ENCODE measurements at places on chromosomes 3 and 15.

DNA sequence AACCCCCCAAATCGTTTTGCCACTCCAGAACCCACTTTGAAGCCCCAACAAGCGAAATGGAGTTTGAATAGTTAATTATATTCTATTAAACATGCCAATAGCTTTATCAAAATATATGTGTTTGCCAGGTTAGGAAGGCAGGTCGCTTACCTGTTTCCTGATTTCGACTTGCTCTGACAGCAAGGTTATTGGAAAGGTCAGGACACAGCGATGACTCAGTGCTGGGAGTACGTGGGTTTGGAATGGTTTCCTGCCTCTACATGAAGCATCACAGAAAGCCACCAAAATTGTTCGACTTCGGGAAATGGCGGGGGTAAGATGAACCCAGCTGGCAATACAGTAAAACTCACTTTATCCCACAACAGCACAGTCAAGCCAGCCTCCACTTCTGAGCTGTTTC is 135.6 kb upstream of the ABI3BP start:
- H3K4me3 ChIP-seq, result no peak overlapping the region
- H3K27ac ChIP-seq, result no peak overlapping the region
- H3K27me3 ChIP-seq, result no peaks in the 10 kb centered on the region
- H3K36me3 ChIP-seq, result no peaks in the 10 kb centered on the region
- H3K4me1 ChIP-seq, result no peaks in the 10 kb centered on the region
- DNase-seq, result peak; percentile 5

- no peak for DNase-seq
- no peaks in the 10 kb centered on the region for H3K27me3 ChIP-seq
- H3K4me3 ChIP-seq, result no peak overlapping the region
Measured at GRCh38 chr3:13762906-13763305, 117.0 kb downstream of the WNT7A start.

- H3K4me3 ChIP-seq, result no peak overlapping the region
- no peak overlapping the region for H3K27ac ChIP-seq
- no peaks in the 10 kb centered on the region for H3K4me1 ChIP-seq
- no peaks in the 10 kb centered on the region for H3K36me3 ChIP-seq
- no peaks in the 10 kb centered on the region for H3K27me3 ChIP-seq
Measured at GRCh38 chr3:181868576-181869082, 156.9 kb downstream of the SOX2 start.

DNA sequence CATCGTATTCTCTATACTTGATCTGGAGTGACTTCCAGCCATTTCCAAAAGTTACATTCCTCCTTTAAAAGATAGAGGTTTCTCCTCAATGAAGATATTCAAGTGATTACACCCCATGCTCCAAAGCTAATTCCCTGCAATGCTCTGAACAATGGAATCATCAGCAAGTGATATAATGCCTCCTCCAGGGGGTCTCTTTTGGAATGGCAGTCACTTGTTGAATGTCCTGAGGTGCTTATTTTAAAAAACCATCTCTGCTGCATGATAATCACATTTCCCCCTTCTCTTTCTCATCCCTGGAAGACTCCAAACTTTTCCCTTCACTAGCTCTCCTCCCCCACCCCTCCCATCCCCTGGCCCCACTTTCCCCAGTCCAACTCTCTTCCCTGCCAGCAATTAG is 2.6 kb downstream of the LHFPL4 start:
- no peaks in the 10 kb centered on the region for H3K36me3 ChIP-seq
- H3K27ac ChIP-seq, result no peak overlapping the region
- H3K4me3 ChIP-seq, result no peak overlapping the region
- DNase-seq, result no peak

- no peak for DNase-seq
- no peak overlapping the region for H3K4me3 ChIP-seq
- no peaks in the 10 kb centered on the region for H3K4me1 ChIP-seq
- no peak overlapping the region for H3K27ac ChIP-seq
- no peaks in the 10 kb centered on the region for H3K27me3 ChIP-seq
- H3K36me3 ChIP-seq, result no peaks in the 10 kb centered on the region
Measured at GRCh38 chr15:55422089-55422488, 13.8 kb downstream of the PIERCE2 start.

DNA sequence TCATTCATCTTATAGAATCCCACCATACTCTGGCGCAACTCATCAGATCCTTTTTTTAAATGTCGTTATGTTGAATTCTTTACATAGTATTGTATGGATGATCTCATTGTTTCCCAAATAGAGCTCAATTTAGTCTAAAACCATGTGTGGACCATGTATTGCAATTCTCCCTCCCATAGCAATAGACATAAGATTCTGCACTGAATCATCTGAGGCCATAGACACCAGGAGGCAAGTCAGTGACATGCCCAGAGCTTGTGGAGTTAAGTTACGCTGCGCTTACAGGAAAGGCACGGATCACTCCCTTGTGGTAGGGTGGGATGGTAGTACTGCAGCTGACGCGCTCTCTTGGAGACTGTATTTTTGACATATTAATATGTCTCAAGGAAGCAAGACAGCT is 211.0 kb downstream of the GABRB3 start:
- H3K27me3 ChIP-seq, result no peaks in the 10 kb centered on the region
- H3K36me3 ChIP-seq, result no peaks in the 10 kb centered on the region
- no peak for DNase-seq
- H3K27ac ChIP-seq, result no peak overlapping the region
- H3K4me1 ChIP-seq, result no peaks in the 10 kb centered on the region

DNA sequence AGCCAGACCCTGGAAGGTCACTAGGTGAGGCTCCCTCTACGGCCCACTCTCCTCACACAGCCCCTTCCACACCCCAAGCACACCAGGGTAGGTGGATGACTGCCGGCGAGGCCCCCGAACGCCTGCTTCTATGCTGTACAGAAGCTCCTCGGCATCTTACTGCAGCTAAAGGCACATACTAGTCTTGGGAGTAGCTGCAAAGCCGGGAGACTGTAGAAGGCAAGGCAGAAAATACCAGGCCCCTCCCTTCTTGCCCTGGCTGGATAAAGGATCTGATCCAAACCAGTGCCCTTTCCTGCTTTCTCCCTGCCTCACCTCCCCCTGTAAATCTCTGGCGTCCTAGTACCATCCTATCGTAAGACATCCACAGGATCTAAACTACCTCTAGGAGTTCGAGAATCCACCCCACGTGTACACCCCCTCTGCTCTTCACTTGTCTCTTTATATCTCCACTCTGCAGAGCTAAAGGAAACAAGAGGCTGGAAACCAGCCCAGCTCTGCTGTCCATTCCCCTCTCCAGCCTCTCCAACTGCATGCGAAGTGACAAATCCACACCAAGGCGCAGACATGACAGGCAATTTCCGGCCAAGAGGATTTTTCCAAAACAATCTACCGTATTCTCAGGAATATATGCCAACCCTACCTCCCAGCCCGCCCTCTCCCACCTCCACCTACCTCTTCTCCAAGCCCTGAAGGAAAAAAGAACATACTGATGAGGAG is 11.8 kb downstream of the TNK2 start:
- H3K27ac ChIP-seq, result peak overlapping the region; percentile 84
- no peaks in the 10 kb centered on the region for H3K27me3 ChIP-seq
- H3K4me1 ChIP-seq, result peaks cover 55% of the 10 kb centered on the region

DNA sequence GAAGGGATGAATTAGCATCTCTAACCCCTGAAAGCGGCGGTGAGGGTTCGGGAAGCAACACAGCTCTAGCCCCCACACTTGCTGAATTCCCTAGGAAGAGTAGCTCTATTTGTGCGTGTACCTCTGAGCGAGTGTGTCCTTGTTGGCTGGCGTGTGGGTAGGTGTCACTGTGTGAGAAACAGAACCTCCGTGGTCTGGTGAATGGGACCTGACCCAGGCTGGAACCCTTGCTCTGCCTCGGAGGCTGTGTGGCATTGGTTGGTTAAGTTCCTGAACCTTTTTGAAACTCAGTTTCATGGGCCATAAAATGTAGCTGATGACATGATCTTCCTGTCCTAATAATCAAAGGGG is 414 bp upstream of the TMEM115 start:
- peak overlapping the region; percentile 90 for H3K4me3 ChIP-seq
- no peak overlapping the region for H3K27ac ChIP-seq
- peaks cover 30% of the 10 kb centered on the region for H3K36me3 ChIP-seq
- H3K27me3 ChIP-seq, result no peaks in the 10 kb centered on the region

DNA sequence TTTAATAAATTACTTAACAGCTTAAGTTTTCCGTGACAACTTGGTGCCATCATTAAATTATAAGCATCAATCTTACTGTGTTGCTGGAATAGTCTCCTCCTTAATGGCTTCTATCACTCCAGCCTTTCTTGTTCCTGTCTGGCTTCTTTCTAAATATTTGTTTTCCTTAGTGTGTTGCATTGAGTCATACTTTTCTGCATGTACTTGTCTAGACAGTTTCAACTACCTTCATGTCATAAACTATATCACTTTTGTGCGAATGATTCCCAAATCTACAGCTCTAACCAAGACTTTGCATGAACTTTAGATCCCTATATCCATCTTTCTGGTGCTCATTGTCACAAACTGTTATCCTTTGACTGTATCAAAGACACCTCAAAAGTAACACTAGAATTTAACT is 78.4 kb downstream of the AKAP13 start:
- peaks cover 85% of the 10 kb centered on the region for H3K4me1 ChIP-seq
- no peak for DNase-seq
- no peak overlapping the region for H3K27ac ChIP-seq
- no peaks in the 10 kb centered on the region for H3K36me3 ChIP-seq
- no peak overlapping the region for H3K4me3 ChIP-seq

DNA sequence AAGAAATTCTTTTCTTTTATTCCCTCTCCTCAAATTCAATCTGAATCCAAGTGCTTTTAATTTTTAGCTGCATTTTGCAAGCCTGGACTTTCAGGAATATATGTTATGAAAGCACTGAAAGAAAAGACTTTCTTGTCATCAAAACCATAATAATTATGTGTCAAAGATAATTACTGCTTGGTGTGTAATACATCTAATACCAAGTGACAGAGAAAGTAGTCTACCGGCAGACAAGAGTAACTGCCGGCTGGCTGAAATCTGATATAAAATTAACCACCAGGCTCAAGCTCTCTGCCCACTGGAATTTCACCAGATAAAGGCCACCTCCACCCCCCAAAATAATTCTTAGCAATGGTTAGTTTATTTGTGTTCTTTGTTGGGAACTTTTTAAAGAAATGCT is 220.9 kb upstream of the CDIN1 start:
- DNase-seq, result no peak
- H3K4me1 ChIP-seq, result no peaks in the 10 kb centered on the region
- H3K27me3 ChIP-seq, result no peaks in the 10 kb centered on the region
- H3K4me3 ChIP-seq, result no peak overlapping the region
- H3K27ac ChIP-seq, result no peak overlapping the region

- H3K27ac ChIP-seq, result no peak overlapping the region
- H3K4me3 ChIP-seq, result no peak overlapping the region
- DNase-seq, result no peak
Measured at GRCh38 chr3:70531838-70532489, 219.5 kb upstream of the MDFIC2 start.

GRCh38 chr3:194235160-194235559 is 99.2 kb downstream of the HES1 start:
- H3K36me3 ChIP-seq, result no peaks in the 10 kb centered on the region
- DNase-seq, result no peak

DNA sequence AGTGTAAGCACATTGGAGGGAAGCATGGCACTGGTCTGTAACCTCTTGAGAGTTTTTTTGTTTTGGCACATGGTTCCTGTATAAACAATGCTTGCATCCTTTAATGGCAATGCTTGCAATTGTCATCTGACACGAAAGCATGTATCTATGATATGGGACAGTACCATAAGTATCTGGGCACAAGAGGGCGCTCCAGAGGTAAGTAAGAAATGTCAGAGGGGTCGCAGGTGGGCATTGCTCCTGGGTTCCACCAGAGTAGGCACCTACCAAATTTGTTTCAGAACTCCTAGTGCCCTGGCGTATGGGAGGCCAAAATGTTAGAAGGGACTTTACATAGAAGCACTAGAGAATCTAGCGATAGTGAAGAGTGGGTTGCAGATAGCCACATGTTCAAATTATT is 58.7 kb upstream of the BCHE start:
- no peaks in the 10 kb centered on the region for H3K27me3 ChIP-seq
- no peaks in the 10 kb centered on the region for H3K4me1 ChIP-seq
- no peak for DNase-seq
- H3K27ac ChIP-seq, result no peak overlapping the region

GRCh38 chr3:170633573-170633972 is 47.7 kb upstream of the SLC7A14 start:
- H3K36me3 ChIP-seq, result no peaks in the 10 kb centered on the region
- H3K27me3 ChIP-seq, result no peaks in the 10 kb centered on the region
- no peak for DNase-seq
- no peak overlapping the region for H3K27ac ChIP-seq
- no peaks in the 10 kb centered on the region for H3K4me1 ChIP-seq
- no peak overlapping the region for H3K4me3 ChIP-seq

All from heart right ventricle (tissue), 16 donors.